ENCODE measurements at places on chromosomes 7 and 10.

GRCh38 chr10:49596836-49597235 is 13.3 kb upstream of the SLC18A3 start:
- no peak for DNase-seq

- peak; percentile 3 for DNase-seq
Observed at GRCh38 chr10:86250399-86250798, 116.2 kb downstream of the GRID1 start.

- DNase-seq, result no peak
Observed at GRCh38 chr7:149495785-149496641, 1.6 kb downstream of the ZNF746 start.

- DNase-seq, result no peak
Observed at GRCh38 chr7:6167004-6167551, 105.3 kb downstream of the CYTH3 start.

GRCh38 chr10:25232204-25232603 is 57.4 kb downstream of the GPR158 start:
- DNase-seq, result no peak

DNA sequence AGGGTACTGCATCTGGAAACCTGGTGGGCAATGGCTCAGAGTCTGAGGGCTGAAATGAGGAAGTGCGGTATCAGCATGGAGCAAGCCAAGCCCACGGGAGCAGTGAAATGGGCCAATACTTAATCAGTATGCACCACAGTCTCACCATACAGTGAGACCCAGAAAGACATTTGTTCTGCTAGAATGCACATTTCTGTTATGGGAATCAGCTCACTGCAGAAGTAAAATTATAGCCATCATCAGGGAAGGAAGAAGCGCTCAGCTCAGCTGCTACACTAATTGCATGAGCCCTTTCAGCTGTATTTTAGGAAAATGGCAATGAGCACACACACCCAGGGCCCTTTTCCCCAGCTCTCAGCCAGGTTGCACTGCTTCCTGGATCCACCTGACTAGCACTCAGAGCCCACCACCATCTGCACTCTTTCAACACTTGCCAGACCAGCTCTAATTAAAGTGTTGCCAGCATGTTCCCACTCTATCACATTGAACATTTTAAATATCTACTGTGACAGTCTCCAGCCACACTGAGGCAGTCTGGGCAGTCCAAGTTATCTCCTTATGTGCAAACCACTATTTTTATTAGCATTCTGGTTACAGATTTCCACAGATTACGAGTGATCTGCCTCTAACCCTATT is 44.2 kb upstream of the PIK3AP1 start:
- no peak for DNase-seq

DNA sequence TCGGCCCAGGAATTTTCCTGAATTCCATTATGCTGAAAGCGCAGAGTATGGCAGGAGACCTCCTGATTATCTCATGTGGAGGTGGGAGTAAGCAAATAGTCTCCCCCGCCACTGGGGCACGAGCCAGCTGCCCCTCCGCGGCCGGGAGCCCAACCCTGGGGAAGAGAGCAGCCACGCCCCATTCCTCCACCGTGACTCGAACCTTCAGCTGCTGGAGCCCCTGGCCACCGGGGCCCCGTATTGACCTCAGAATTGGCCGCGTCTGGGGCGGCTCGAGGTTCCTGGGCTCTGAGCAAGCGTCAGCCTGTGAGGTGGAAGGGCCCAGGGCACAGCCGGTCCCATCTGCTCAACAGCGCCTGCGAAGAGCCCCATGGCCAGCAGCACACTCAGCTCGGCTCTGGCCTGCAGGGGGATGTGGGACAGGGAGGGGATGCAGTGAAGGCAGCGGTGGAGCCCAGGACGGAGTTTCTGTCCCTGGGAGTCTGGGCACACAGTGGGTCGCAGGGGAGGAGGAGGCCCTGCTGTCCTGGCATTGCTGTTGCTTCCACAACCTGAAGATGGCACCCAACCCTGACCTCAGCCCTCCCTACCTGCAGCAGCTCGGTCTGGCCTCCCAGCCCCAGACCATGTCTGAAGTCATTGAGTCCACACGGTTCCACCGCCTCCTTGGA is 97.8 kb downstream of the CHST15 start:
- DNase-seq, result peak; percentile 74

DNA sequence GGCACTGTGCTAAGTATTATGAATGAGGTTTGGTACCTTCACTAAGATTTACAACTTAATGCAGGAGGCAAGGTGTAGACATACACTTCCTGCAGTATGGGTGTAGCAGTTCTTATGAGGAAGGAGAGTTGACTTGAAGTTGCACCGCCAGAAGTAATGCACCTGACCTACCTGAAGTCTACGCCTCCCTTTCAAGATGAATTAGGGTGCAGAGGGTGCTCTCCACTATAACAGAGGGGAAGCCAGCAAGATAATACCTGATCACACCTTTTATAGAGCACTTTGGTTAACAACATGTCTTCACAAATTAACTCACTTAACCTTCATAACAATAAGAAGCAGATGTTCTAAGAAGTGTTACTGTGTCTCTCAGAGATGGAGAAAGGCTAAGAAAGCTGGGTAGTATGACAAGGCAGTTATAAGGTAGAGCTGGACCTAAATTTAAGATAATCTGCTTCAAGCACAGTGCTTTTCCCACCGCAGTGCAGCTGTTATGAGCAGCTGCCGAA is 552 bp upstream of the RAB18 start:
- no peak for DNase-seq

GRCh38 chr10:101995451-101996063 is 60.4 kb downstream of the ARMH3 start:
- no peak for DNase-seq

All from WERI-Rb-1 (cell line).